ENCODE measurements at places on chromosomes 6 and 20. TPM values are rescaled to one million over a fixed set of nuclear protein-coding genes. Genes with fewer than 3 reads are reported as not detected.
A peak's percentile ranks its signal among the peaks of the same experiment; 100 is the strongest.

Gene SMOC2
- 116 TPM for total RNA-seq

GRCh38 chr6:32977272-32977952, 9.0 kb downstream of the BRD2 start:
- H3K4me1 ChIP-seq: peaks cover 3% of the 10 kb centered on the region
- H3K27me3 ChIP-seq: no peaks in the 10 kb centered on the region
- no peak overlapping the region for H3K27ac ChIP-seq
- H3K36me3 ChIP-seq: peaks cover 3% of the 10 kb centered on the region

- H3K36me3 ChIP-seq: no peaks in the 10 kb centered on the region
- peak overlapping the region; percentile 96 for H3K4me3 ChIP-seq
- H3K27me3 ChIP-seq: no peaks in the 10 kb centered on the region
- H3K4me1 ChIP-seq: peaks cover 6% of the 10 kb centered on the region
- DNase-seq: no peak
- peak overlapping the region; percentile 85 for H3K27ac ChIP-seq
Observed at GRCh38 chr6:24775520-24776058, 852 bp downstream of the GMNN start.

Gene CLPSL1
- not detected for total RNA-seq

Gene FAM209B
- total RNA-seq: 0.31 TPM

DNA sequence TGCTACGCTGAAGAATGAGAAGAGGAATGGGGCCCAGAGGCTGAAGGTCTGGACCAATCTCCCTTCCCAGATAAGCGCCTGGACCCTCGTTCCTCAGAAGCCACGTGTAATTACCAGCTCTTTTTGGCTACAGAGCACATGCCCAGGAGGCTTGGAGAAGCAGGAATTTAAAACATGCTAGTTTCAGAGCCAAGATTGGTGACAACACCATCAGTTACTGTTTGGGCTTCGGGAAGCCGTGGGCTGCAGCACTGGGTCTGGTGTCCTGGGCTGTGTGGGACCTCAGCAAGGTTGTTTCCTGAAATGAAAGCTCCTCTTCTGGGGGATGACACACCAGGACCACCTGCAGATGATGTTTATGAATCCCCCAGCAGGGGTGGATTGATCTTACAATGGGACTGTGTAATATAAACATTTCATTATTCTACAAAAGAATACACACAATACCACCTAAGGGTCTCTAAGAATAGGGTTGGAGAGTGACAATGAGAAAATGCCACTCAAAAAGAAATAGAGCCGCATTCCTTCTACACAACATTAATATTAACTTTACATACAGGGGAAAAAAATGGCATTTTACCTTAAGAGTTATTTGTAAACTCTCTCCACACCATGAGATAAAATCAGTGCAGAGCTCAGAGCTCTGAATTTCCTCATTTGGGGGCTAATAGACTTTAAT, 207.8 kb upstream of the FOXQ1 start:
- no peak overlapping the region for H3K27ac ChIP-seq
- no peak for DNase-seq
- H3K36me3 ChIP-seq: no peaks in the 10 kb centered on the region
- H3K4me3 ChIP-seq: no peak overlapping the region
- H3K27me3 ChIP-seq: no peaks in the 10 kb centered on the region
- H3K4me1 ChIP-seq: no peaks in the 10 kb centered on the region

Gene REV3L
- total RNA-seq: 41.5 TPM

DNA sequence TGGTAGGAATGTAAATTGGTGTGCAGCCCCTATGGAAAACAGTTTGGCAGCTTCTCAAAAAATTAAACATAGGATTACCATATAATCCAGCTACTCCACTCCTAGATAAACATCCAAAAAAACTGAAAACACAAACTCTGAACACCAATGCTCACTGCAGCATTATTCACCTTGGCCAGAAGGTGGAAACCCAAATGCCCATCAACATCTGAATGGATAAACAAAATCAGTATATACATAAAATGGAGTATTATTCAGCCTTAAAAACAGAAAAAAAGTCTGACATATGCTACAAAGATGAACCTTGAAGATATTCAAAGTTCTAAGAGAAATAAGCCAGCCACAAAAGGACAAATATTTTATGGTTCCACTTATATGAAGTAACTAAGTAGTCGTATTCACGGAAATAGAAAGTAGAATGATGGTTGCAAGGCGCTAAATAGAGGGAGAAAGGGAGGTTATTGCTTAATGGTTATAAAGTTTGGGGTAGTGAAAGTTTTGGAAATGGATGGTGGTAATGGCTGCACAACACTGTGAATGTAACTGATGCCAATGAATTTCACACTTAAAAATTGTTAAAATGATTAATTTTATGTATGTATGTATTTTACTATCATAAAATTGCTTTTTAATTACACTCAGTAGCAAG, 4.0 kb downstream of the PHF10 start:
- H3K4me3 ChIP-seq: no peak overlapping the region
- H3K27ac ChIP-seq: no peak overlapping the region
- H3K36me3 ChIP-seq: no peaks in the 10 kb centered on the region
- peaks cover 3% of the 10 kb centered on the region for H3K4me1 ChIP-seq
- no peaks in the 10 kb centered on the region for H3K27me3 ChIP-seq

- no peak overlapping the region for H3K4me3 ChIP-seq
- no peaks in the 10 kb centered on the region for H3K36me3 ChIP-seq
- no peak overlapping the region for H3K27ac ChIP-seq
- H3K27me3 ChIP-seq: no peaks in the 10 kb centered on the region
- peaks cover 4% of the 10 kb centered on the region for H3K4me1 ChIP-seq
- DNase-seq: no peak
Observed at GRCh38 chr20:3222635-3223600, 13.6 kb downstream of the ITPA start.

Gene DEFB113
- total RNA-seq: not detected

GRCh38 chr6:135842618-135843392, 8.7 kb upstream of the PDE7B start:
- no peak overlapping the region for H3K4me3 ChIP-seq
- no peaks in the 10 kb centered on the region for H3K4me1 ChIP-seq
- no peak for DNase-seq
- H3K27ac ChIP-seq: no peak overlapping the region
- H3K27me3 ChIP-seq: no peaks in the 10 kb centered on the region

Gene SNAP91
- 0.71 TPM for total RNA-seq

GRCh38 chr6:79600812-79601609, 30.1 kb upstream of the SH3BGRL2 start:
- H3K4me1 ChIP-seq: no peaks in the 10 kb centered on the region
- no peaks in the 10 kb centered on the region for H3K27me3 ChIP-seq
- H3K4me3 ChIP-seq: no peak overlapping the region
- no peaks in the 10 kb centered on the region for H3K36me3 ChIP-seq

Gene SIRPD
- not detected for total RNA-seq

Gene ADGRF4
- total RNA-seq: 0.48 TPM

DNA sequence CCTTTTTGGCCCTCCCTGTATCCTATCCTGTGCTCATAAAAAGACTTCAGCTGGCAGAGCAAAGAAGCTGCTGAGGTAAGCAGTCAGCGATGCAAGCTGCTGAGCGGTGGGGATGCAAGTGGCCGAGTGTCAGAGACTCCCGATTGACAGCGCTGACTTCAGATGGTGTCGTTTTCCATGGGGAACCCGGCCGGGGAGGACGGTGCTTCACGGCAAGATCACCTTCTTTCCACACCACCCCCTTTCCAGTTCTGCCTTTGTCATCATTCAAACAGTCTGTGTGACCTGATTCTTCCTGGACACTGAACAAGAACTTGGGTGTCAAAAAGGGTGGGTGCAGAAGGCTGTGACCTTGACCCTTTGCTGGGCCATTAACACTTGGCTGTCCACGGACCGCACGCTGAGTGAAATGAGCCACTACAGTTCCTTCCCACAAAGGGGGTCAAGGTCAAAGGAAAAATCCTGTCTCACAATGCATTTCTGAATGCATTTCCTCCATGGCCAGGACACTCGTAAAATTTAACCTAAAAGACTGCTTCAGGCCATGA, 52.9 kb upstream of the UNC93A start:
- peaks cover 2% of the 10 kb centered on the region for H3K4me1 ChIP-seq
- H3K27ac ChIP-seq: no peak overlapping the region
- no peak for DNase-seq
- H3K36me3 ChIP-seq: no peaks in the 10 kb centered on the region
- H3K27me3 ChIP-seq: no peaks in the 10 kb centered on the region

Gene SLC24A3
- 8.4 TPM for total RNA-seq

Gene GPX5
- total RNA-seq: not detected

GRCh38 chr6:30837870-30838269, 46.4 kb upstream of the DDR1 start:
- no peaks in the 10 kb centered on the region for H3K27me3 ChIP-seq
- H3K27ac ChIP-seq: no peak overlapping the region
- H3K4me3 ChIP-seq: no peak overlapping the region
- no peaks in the 10 kb centered on the region for H3K36me3 ChIP-seq
- H3K4me1 ChIP-seq: peaks cover 3% of the 10 kb centered on the region
- DNase-seq: no peak

- H3K27ac ChIP-seq: no peak overlapping the region
- no peaks in the 10 kb centered on the region for H3K36me3 ChIP-seq
- DNase-seq: no peak
- H3K27me3 ChIP-seq: no peaks in the 10 kb centered on the region
- H3K4me3 ChIP-seq: no peak overlapping the region
- no peaks in the 10 kb centered on the region for H3K4me1 ChIP-seq
Observed at GRCh38 chr20:61041481-61041880, 210.6 kb upstream of the CDH4 start.

DNA sequence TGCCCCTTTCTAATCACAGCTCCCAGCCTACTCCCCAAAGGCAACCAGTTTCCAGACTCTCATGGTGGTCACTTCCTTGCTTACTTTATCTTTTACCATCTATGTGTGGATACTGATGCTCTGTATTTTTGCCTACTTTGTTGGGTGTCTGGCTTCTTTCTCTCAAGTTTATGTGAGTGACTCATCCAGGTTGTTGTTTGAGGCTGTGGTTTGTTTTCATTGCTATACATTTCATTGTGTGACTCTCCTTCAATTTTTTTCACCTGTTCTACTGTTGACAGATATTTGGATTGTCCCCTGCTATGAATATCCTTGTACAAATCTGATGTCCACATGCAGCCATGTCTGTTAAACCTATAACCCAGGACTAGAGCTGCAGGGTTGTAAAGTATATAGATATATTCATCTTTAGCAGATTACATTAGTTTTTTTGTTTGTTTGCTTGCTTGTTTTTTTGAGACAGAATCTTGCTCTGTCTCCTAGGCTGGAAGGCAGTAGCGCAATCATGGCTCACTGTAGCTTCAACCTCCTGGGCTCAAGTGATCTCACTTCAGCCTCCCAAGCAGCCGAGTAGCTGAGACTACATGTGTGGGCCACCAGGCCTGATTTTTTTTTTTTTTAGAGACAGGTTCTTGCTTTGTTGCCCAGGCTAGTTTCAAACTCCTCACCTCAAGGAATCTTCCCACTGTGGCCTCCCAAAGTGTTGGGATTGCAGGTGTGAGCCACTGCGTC, 72.9 kb upstream of the EEF1E1 start:
- H3K27ac ChIP-seq: no peak overlapping the region
- peaks cover under 1% of the 10 kb centered on the region for H3K4me1 ChIP-seq
- no peaks in the 10 kb centered on the region for H3K36me3 ChIP-seq
- no peaks in the 10 kb centered on the region for H3K27me3 ChIP-seq
- H3K4me3 ChIP-seq: no peak overlapping the region

Gene TFAP2A
- 0.25 TPM for total RNA-seq

Gene PPP1R14C
- total RNA-seq: 0.40 TPM

- peak overlapping the region; percentile 64 for H3K4me3 ChIP-seq
- no peaks in the 10 kb centered on the region for H3K4me1 ChIP-seq
- H3K27ac ChIP-seq: peak overlapping the region; percentile 38
- H3K27me3 ChIP-seq: no peaks in the 10 kb centered on the region
Observed at GRCh38 chr6:105994591-105995390, 91.3 kb upstream of the PRDM1 start.

DNA sequence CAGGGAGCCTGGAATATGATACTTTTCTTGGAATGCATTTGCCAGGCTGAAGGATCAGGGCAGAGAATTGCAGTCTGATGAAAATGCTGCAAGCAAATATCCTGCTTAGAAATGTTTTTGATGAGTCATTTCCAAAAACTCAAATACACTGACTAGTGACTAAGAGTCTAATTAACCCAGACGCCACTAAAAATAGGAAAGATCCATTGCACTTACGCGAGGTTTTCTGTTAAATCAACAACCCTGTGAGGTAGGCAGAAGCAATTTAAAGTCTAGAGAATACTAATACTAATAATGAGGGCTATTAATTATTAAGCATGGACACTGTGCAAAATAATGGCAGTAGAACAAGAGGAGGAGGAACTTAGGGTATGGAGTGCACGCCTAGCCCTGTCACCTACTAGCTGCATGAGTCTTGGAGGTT, 130.1 kb upstream of the DOK5 start:
- no peaks in the 10 kb centered on the region for H3K36me3 ChIP-seq
- H3K4me3 ChIP-seq: no peak overlapping the region
- H3K27me3 ChIP-seq: no peaks in the 10 kb centered on the region
- peaks cover 3% of the 10 kb centered on the region for H3K4me1 ChIP-seq

Gene PSORS1C2
- total RNA-seq: not detected

GRCh38 chr20:15642676-15643075, 930.6 kb downstream of the KIF16B start:
- H3K4me3 ChIP-seq: no peak overlapping the region
- H3K27me3 ChIP-seq: no peaks in the 10 kb centered on the region
- H3K36me3 ChIP-seq: no peaks in the 10 kb centered on the region

DNA sequence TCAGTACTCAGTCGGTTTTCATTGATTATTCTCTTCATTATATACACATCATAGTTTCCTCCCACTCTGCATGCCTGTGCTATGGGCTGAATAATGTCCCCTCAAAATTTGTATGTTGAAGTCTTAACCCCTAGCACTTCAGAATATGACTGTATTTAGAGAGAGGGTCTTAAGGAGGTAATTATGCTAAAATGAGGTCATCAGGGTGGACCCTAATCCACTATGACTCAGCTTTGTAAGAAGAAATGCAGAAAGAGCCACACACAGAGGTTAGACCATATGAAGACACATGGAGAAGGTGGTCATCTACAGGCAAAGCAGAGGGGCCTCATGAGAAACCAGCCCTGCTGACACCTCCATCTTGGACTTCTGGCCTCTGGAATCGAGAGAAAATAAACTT, 15.8 kb downstream of the ABHD12 start:
- H3K36me3 ChIP-seq: no peaks in the 10 kb centered on the region
- H3K27ac ChIP-seq: no peak overlapping the region
- peaks cover 3% of the 10 kb centered on the region for H3K4me1 ChIP-seq
- no peak overlapping the region for H3K4me3 ChIP-seq
- no peak for DNase-seq
- no peaks in the 10 kb centered on the region for H3K27me3 ChIP-seq

Data from ovary (tissue), 10 donors.